ELR (cell line): ENCODE measurements at places on chromosomes 12 and 14.
A peak's percentile ranks its signal among the peaks of the same experiment; 100 is the strongest.

DNA sequence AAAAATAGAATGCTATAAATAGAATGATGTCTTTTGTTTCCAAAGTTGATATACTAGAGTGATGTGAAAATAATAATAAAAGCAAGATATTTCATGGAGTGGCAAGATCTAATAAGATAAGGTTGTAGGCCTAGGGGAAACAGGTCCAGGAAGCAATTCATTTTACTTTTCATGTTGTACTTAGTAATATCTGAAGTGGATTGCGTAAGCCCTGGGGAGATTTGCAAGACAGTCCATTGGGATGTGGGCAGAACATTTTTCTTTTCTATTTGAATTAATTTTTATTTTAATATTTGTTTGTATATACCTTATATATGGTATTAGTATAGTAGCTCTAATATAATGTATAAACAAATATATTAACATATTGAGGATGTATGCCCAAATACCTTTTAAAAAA, 7.5 kb downstream of the NUBPL start:
- DNase-seq, result no peak

- DNase-seq, result no peak
Measured at GRCh38 chr12:54416687-54417603, 2.1 kb downstream of the ITGA5 start.

DNA sequence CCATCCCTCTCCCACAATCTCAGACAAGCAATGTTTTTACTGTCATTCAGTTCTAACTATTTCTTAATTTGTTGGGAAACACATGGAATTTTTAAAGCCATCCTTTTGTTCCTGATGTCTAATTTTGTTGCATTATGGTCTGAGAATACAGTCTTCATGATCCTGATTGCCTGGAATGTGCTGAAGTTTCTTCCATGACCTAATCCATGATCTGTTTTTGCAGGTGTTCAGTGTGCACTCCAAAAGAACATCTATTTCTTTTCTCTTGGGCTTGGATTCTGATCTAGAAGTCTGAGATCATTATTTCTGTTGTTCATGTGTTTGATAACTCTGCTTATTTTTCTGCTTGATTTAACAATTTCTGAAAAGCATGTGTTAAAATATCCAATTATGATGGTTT, 43.2 kb upstream of the PHC1 start:
- DNase-seq, result no peak

DNA sequence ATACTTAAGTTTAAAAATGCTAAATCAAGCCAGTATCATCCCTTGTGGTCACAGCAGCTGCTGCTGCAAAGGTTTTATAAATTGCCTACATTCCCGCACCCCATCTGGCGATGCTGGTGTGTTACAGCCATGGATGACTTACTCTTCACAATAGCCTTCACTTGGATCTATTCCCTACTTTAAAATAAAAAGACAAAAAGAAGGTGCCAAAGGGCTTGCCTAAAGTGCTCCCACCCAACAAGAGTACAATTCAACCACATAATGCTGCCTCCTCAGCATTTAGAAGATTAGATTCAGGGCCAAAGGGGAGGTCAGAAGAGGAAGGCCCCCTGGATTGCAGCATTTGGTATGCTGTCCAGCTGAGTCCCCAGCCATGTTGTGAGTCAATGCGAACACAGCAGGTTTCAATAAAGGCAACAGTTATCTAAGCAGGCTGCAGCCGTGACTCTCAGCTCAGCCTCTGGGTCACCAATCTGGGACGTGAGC, 176.1 kb downstream of the DAD1 start:
- no peak for DNase-seq

DNA sequence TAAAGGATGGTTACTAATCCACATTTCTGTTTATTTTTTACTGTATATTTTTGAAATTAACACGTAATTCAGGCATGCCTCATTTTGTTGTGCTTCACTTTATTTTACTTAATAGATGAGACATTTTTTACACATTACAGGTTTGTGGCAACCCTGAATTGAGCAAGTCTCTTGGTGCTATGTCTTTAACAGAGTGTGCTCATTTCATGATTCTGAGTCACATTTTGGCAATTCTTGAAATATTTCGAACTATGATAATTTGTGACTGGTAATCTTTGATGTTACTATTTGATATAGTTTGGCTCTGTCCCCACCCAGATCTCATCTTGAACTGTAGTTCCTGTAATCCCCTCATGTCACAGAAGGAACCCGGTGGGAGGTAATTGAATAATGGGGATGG, 1120.5 kb upstream of the FLRT2 start:
- DNase-seq, result peak; percentile 2

- DNase-seq, result peak; percentile 51
Measured at GRCh38 chr12:120235369-120236323, 29.9 kb downstream of the PXN start.

GRCh38 chr14:91613459-91614112, 103.5 kb upstream of the PPP4R3A start:
- DNase-seq, result no peak

DNA sequence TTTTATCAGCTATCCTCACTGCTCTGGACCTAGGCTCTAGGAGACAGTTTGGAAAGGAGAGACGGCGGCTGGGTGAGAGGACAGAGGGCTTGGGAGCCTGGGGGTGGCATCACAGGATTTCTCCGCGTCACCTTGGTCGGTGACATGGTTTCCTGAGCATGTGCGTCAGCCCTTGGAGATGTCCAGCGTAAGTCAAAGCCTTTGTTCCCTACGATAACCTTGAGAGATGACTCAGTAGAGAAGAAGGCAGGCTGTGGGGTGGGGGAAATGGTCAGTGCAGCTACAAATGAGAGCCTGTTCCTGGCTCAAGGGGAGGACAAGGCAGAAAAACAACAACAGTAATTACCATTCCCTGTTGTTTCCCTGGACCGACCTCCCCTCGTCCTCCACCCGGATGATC, 90.2 kb upstream of the TBX3 start:
- peak; percentile 86 for DNase-seq

DNA sequence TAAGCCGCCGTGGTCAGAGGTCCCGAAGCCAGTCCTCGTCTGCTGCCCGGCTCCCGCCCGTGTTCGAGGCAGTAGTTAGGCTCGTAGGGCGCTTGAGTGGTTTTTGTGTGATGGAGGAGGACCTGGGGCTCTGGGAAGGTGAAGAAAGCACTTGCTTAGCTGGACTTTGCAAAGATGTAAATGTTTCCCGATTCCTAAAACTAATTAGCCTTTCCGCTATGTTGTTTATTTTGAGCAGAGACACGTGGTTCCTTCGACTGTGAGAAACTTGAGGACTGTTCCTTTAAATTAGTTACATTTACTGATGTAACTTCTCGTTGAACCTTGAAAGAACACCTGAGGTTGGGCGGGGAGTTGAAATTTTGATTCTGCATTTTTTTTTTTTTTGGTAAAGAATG, 33.9 kb downstream of the MIA2 start:
- no peak for DNase-seq

DNA sequence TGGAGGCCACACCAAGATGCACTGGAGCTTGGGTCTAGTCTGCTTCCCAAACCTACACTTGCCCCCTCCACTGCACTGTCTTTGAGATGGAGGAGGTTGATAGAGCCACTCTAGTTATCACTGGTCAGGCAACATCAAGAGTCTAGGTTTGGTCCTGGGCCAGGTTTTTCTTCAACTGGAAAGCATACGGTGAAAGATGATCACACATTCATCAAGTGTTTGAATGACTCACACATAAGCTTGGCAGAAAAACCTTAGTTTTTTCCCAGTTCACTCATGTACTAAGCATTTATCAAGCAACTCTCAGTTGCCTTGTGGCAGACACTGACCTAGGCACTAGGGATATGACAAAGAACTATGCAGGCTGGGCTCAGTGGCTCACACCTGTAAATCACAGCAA, 84.5 kb downstream of the PLEKHG3 start:
- peak; percentile 92 for DNase-seq

GRCh38 chr12:1445807-1446206, 148.6 kb downstream of the FBXL14 start:
- no peak for DNase-seq

DNA sequence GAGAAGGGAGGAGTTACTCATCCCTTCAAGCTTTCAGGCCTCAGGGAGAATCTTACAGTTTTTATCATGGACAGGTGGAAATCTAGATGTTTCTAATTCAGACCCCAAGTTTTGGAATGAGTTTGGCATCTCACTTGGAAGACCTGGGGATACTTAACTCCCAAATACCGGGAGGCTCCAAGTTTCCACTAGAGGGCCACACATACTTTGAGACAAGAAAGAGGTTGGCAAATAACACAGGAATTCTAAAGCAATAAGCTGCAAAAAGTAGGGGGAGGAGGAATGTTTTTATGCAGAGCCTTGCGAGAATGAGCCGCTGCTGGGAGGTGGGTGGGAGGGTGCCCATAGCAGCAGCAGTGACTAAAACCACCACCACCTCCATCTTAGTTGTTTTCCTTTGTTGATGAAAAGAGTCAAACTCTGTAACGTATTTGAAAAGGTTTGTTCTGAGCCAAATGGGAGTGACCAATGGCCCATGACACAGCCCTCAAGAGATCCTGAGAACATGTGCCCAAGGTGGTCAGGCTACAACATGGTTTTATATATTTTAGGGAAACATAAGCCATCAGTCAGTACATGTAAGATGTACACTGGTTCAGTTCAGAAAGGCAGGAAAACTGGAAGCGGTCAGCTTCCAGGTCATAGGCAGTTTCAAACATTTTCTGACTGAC, 34.2 kb upstream of the RNASE1 start:
- DNase-seq, result peak; percentile 38

DNA sequence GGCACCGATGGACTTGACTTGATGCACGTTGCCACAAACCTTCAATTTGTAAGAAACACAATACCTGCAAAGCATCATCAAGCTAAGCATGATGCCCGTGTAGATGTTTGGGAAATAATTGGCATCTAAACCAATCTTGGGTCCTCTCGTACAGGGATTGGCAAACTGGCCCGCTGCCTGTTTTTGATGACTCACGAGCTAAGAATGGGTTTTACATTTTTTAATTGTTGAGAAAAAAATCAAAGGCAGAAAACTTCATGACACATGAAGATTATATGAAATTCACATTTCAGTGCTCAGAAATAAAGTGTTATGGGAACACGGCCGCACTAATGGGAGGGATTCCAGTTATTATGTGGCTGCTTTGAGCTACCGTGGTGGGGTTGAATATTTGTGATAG, 10.9 kb downstream of the MTA1 start:
- DNase-seq, result peak; percentile 90

DNA sequence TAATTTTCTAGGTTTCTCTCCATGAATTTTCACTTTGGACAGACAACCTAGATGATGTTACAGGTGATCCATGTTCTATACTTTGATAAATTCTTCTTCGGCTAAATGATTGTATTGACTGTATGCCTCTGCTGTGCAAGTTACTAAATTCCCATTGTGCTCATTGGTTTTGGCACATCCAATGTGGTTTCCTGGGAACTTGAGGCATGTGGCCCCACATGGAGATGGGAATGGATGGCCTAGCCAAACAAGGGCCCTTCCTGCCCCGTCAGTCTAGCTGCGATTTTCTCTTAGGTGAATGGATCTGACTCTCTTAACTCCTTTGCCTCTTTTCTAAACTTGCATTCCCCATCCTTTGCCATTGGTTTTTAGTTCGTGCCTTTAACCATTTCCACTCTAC, 186.2 kb downstream of the PELI2 start:
- DNase-seq, result no peak

DNA sequence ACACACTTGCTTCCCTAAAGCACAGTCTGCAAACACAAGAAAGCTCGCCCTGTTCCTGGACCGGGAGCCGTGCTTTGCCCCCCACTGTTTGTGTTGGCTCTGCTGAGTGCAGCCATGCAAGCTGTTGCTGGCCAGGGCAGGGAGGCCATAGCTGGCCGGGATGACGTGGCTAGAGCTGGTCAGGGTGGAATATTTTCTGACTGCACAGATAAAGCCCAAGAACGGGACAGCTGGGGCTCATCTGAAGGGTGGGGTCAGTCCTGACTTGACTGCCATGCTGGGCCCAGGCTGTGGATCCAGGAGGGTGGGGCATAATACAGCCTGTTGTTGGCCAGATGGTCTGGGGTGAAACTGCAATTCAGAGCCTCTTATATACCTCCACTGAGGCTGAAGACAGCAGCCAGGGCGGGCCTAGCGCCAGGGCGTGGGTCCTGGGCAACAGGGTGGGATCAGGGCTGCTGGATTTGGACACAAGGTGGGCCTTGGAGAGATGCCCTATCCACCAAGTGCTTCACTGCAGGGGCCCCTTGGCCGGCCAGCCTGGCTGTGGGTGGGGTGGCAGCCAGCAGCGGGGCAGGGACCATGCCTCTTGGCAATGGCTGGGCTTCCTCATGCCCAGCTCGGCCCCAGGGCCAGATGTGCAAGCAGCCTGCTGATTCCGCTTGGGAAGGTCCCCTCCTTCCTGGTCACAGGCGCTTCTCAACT, 14.8 kb downstream of the KMT5A start:
- peak; percentile 28 for DNase-seq

DNA sequence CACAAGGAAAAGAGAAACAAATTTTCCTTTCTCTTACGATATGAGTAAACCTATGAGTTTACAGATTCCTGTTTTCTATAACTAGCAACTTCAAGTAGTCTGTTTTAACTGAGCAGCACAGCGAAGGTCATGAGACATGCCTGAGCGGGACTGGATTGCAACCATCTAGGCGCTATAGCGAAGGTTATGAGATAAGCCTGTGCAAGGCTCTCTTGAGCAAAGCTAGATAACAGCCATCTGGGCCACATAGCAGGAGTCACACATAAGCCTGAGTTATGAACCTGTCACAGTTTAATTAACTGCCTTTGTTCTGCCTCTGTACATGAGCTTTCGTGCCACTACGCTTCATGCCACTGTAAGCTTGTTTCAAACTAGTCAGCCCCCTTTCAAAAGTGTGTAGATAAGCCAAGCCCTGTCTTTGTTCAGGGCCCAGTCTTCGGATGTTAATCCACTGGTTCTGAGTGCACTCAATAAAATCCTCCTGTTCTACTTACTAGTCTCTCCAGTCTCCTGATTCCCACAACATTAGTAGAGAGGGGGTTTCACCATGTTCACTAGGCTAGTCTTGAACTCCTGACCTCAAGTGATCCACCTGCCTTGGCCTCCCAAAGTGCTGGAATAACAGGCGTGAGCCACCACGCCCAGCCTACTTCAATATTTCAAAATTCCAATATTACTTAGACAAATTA, 47.1 kb downstream of the SEC23A start:
- no peak for DNase-seq

DNA sequence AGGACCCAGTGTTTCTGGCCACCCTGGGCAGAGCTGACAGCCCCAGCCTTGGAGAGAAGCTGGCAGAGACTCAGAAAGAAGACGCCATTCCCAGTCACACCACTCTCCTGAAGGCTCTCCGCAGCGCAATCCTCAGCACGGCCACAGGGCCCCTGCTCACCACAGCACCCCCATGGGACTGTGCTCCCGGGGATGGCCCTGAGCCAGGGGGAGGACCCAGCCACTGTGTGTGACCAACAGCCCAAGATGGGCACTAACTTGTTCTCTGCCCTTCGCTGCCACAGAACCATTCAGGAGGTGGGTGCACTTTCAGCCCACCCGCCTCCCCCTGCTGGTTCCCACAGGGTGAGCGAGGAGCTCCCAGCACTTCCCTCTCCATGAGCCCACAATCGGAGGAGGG, 57.1 kb downstream of the CCNK start:
- DNase-seq, result peak; percentile 36

DNA sequence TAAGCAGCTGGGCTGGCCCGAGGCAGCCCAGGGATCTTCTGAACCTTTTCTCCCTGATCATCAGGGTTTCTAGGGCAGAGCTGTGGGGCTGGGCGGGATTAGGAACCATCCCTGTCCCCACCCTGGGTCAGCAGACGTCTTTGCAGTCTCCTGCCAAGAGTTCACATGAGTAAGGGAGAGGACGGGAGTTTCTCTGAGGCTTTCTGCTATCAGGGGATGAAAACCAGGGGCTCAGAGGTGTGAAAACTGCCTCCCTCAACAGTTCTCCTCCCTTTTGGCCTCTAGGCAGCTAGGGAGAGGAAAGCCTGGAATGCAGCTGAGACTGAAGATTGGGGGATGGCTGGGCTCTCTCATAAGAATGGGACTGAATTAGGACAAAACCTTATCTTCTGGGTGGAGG, 7.9 kb downstream of the ZNF385A start:
- DNase-seq, result no peak
